Left hindlimb (tissue), 1 donor: ENCODE measurements at places on chromosomes 4 and X.

- no peak for DNase-seq
These were observed 53.4 kb upstream of the ATP8A1 start for GRCh38 chr4:42710329-42710728.

- DNase-seq = no peak
These were observed 228.5 kb downstream of the PTTG2 start for GRCh38 chr4:38188631-38189101.

DNA sequence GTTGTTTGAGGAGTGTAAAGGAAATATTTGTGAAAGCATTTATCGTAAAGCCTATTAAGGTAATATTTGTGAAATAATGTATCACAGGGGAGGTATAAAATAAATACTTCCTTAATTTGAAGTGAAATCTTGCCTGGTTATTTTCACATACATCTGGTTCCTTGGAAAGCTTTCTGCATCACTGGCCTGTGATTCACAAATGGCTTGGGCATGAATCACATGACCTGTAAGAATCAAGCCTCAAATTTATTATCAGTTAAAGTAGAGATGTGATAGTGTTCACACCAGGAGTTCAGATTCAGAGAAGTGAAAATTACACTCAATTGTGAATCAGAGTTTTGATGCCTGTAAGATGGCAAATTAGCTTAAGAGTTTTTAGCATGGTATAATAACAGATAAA is 1911.4 kb downstream of the STIM2 start:
- no peak for DNase-seq

- DNase-seq = no peak
These were observed 332.5 kb downstream of the C4orf33 start for GRCh38 chr4:129428454-129428853.

- DNase-seq = peak; percentile 89
These were observed at the start of gene GRIA2 for GRCh38 chr4:157220371-157220881. Gene GRIA2 (plus strand): TSS chr4:157220728. CDS start chr4:157221043, 315 bp downstream.

DNA sequence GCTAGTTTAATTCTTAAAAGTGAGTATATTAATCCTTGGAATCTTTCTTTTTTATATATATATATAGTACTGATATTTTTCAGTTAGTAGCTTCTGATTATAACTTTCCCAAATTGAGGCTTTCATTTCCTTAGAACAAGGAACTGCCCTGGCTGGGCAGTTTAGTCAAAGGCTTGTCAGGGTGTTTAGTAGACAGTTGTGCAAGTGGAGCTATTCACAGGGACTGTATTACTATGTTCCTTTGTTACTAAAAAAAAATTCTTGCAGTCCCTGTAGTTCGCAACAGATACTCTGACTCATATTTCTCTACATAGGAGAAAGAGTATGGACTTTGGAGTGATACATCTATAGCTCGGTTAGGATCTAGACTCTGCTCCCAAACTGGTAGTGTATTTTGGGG is 20.8 kb downstream of the USO1 start:
- no peak for DNase-seq

- DNase-seq = no peak
These were observed 240.9 kb downstream of the AR start for GRCh38 chrX:67784712-67785111.

GRCh38 chr4:84582988-84583875 is at the start of gene CDS1:
Gene CDS1 (plus strand): TSS chr4:84583127. CDS start chr4:84583402, 275 bp downstream.
- peak; percentile 30 for DNase-seq

DNA sequence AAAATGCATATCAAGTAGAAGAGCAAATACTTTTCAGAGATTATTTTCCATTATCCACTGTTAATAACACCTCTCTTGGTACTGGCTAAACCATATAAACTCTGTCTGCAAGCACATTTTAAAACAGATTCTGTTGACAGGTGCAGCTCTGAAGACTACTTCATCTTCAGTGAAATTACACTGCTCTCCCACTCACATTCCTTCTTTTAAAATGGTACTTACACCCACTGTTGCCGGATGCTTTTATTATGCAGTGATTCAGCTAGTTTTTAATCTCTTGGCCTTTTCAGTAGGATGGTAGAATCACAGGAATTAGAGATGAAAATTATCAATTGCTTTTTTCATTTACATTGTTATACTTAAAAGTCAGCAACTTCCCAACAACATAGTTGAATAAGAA is 381.6 kb downstream of the GASK1B start:
- DNase-seq = no peak

GRCh38 chr4:141022111-141022695 is 111.1 kb downstream of the RNF150 start:
- no peak for DNase-seq

DNA sequence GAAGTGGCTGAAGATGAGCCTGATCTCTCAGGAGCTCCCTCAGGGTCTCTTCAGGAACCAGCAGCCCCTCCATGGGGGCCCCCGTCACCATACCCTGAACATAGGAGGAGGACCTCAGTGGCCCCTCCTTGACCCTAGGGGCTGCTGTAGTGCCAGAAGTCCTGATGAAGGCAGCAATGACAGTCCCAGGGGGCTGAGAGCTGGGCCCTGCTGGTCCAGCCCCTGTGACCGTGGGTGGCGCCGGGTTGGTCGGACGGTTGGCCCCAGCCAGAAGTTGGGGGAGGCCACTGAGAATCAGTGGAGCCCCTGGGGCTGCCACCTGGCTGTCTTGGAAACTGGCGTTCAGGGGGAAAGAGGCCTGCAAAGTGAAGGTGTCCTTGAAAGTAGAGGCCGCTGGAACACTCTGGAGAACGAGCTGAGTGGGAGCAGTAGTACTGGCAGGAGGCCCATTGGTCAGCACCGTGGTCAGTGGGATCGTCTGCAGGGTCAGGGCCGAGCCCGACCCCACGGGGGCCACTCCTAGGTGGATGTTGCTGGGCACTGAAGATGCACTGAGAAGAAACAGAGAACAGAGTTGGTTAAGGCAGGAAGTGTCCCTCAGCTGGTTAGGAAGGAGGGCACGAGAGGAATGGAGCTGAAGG is 43.2 kb downstream of the ELF4 start:
- no peak for DNase-seq

GRCh38 chr4:89307178-89307445 is 488 bp downstream of the GPRIN3 start:
- DNase-seq = no peak

DNA sequence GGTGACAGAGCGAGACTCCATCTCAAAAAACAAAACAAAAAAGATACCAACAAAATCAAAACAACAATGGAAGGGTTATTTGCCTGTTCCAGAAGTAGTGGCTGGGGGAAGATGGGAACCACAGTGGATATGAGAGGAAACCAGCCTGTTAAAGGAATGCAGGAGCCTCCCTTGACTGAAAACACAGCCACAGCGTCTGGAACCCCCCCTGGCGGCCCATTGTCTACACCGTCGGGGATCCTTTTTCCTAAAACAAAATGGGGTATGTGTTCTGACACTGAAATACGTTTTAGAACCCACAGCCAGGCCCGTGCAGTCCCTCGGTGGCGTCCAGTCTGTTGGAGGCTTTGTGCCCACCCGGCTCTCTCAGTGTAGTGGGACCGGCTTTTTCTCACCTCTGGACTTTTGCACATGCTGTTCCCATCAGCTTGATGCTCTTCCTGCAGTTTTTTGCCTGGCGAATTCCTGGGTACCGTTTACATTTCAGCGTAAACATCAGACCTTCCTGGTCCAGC is 19.6 kb downstream of the PIGG start:
- no peak for DNase-seq

- DNase-seq = no peak
These were observed 6.2 kb upstream of the MAN2B2 start for GRCh38 chr4:6568689-6569332.

DNA sequence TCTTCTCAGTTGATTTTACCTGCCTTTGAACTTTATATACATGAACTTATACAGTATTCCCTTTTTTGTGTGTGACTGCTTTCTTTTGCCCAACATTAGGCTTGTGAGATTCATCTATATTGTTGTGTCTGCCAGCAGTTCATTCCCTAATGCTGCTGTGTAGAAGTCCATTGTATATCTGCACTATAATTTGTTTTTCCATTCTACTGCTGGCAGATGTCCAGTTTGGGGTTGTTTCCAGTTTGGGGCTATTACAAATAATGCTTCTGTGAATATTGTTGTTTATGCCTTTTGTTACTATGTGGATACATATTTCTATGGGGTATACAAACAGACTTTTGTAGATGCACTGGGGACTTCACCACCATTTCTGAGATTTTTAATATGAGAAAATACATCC is 268.4 kb downstream of the DCTD start:
- no peak for DNase-seq

GRCh38 chr4:75141162-75141561 is 208.2 kb downstream of the PARM1 start:
- no peak for DNase-seq

DNA sequence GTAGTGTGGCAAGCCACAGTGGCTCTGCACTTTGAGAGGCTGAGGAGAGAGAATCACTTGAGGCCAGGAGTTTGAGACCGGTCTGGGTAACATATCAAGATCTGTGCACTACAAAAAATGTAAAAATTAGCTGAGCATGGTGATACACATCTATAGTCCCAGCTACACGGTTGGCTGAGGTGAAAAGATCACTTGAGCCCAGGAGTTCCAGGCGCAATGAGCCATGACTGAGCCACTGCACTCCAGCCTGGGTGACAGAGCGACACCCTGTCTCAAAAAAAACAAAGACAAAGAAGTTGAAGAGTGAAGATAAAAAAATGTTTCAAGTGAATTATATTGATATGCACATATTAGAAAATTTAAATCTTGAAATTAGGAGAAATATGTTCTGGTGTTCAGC is 46.3 kb downstream of the SULT1B1 start:
- DNase-seq = no peak

DNA sequence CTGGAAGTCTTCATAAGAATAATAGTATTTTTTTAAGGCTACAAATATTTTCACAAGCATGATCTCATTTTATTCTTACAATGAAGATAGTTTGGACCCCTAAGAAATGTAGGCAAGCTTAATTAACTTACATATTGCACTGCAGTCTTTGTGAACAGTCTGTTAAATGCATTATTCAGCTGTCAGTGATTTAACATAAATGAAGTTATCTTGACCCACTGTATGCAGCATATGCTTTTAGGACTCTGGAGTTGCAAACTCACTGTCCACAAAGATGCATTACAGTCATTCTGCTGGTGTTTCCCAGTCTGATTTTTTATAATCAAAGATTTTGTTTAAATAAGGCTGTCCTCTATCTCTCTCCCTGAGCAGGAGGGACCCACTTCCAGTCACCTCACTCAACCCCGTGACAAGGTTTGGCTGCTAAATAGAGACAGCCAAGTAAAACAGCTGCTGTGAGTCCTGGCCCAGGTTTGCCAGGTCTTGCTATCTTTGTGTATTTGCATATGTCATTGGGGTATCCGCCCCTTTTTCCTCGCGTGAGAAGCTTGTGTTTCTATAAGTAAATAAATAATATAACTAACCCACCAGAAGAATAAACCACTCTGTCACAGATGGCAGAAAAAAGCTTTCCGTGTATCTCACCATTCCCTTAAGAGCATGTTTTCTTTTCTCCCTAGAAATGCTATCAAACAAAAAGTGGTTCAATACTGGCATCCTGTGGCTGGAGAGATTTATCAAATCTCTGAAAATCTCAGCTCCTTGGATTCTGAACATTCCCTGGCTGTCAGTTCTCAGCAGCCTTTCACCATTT is 67.0 kb downstream of the SLC7A11 start:
- peak; percentile 36 for DNase-seq

DNA sequence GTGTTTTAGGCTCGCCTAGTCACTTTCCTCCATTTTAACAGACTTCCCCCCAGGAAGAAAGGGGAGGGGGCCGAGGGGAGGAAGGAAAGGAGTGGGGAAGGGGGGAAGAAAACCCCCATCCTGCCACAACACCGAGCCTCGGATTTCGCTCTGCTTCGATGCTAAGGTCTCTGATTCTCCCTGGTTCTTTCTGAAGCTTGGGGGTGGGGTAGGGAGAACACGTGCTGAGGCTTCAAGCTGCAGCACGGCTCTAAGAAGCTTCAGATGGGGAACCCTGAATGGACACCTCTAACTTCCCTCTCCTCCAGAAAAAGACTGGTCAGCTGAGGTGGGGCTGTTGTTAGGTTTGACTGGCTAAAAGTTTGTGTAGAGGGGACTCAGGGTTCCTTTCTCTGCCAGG is 61.8 kb downstream of the RHOH start:
- DNase-seq = no peak

DNA sequence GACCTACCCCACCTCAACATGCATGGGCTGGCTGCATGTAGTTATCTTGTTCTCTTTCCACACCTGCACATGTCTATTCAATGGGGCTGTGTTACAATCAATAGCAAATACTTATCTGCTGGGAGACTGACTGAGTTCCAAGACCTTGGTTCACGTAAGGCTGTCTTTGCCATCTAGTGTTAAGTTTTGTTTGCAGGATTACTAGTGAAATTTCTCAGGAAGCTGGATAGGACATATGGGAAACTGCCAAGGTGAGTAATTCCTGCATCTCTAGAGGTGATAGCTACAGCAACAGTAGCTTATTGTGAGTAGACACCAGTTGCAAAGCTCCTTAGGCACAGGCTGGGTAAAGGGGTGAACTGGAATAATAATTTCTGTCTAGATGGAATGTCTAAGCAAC is 177.5 kb downstream of the ENOX2 start:
- no peak for DNase-seq

DNA sequence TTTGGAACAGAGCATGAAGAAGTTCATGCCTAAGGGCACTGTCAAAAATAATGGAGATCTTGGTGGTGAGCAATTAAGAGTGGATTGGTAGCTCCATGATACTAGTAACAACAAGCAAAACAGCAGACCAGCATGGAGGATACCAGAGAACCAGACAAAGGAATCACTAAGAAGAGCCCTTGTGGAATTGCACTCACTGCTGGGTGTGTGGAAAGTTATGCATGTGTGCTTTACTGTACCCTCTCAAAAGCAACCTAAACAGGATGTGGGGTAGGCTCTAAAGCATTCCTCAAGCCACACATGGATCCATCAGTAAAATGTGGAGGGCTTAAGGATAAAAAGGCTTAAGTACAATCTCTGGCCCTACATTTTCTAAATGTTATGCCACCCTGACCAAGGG is 69.5 kb downstream of the AR start:
- no peak for DNase-seq

GRCh38 chrX:49176421-49177326 is 5.0 kb downstream of the PLP2 start:
- DNase-seq = no peak
